GM12891 (cell line): ENCODE measurements at places on chromosomes 7 and 10.

DNA sequence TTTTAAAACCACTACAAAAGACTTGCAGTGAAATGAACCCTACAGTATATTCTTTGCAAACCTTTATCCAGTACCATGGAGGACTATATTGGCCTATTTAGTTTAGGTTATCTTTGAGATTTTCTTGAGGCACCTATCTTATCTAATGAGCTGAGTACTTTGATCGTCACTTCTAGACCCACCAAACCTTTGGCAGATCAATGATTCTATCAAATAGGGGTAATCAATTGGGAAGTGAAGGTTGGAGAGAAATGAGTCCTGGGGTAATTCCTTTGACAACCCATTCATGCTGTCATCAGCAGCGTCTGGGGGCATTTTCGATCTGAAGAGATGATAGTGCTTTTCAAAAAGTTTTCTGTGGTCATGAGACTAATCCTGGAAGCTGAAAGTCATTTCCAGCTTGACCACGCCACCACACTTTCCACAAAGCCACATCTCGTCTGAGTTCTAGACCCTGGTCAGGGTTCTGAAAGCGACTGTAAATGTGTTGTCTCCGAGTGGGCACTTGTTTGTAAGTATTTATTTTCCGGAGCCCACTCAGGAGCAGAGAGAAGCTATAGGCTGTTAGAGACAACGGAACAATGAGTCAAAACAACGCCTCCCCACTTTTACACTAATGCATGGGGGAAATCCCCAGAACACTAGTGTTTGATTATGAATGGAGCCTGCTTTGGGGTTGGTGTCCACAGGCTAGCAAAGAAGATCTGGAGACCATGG lies 4.8 kb downstream of the EGR2 start:
- peak; percentile 41 for DNase-seq

DNA sequence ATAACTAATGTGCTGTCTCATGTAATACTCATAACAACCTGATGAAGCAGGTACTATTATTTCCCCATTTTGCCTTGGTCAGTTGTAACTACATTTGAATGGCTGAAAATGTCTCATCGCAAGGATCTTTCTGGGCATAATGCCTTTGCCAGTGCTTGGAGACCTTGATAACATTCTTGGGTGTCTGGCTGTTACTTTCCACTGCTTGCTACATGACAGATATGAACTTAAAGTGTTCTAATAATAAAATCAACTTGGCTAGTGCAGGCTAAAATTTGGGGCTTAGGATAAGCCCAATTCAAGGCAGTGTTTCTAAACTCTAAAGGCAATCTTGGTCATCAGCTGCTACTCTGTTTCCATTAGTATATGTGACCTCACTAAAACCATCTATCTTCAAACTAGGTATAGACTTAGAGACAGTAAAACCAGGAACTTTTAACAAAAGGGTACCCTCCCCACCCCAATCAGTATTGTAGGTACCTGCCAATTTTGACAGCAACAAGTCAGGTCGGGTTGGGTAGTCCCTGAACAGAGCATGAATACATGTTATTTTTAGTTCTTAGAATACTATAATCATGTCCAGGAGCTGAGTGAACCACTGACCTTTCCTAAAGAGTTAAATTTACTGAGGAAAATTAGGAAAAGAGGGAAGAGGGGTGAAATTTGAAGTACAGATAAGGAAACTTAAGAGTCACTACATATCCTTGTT lies 68.2 kb upstream of the AHR start:
- DNase-seq, result no peak

GRCh38 chr10:84948644-84949043 lies 620.3 kb downstream of the CCSER2 start:
- DNase-seq, result no peak

DNA sequence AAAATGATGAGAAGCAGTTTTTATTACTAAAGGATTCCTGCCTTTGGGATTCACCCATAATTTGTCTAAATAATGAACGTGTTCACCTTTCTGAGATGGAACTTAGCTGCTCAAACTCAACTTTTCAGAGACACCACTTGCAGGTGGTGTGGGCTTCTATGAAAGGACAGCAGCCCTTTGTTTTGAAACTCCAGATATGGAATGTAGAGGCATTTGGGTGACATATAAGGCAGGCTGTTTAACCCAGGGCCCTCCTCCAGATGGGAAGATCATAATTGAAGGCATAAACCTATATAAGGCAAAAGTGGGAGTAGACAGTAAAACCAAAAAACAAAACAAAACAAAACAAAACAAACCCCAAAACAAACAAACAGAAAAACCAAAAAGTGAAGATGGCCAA lies 11.9 kb upstream of the HUS1 start:
- no peak for DNase-seq

DNA sequence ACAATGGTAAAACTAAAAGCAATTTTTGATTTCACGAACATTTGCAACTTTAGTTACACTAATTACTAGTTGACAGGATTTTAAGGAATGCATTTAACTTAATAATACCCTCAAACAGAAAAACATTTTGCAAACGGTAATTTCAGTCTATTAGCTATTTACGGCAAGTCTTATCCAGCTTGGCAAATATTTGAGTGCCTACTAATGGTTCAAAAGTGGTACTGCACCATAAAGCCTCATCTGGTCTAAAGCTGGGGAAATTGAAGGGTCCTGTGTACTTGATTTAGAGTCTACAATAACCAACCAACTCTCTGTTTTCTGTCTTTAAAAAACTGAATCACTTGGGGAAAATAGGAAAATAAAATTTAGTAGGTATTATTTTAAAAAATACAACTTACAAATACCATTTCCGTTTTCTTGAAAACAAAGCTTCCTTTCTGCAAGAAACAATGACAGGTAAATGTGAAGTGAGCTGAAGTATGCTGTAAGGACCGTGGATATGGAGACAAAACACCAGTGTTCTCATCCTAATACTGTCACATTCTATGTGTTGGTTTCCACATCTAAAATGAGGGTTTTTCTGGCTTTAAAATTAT lies 142.3 kb downstream of the VPS50 start:
- DNase-seq, result no peak

DNA sequence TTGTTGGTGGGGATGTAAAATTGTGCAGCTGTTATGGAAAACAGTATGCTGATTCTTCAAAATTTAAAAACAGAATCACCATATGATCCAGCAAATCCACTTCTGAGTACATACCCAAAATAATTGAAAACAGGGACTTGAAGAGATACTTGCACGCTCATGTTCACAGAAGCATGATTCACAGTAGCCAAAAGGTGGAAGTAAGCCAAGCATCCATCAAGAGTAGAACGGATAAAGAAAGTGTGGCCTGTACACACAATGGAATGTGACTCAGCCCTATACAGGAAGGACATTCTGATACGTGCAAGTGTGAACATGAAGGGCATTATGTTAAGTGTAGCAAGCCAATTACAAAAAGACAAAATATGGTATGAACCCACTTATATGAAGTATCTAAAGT lies 696.7 kb upstream of the CELF2 start:
- no peak for DNase-seq

- no peak for DNase-seq
Measured at GRCh38 chr10:90937645-90938258, 16.9 kb upstream of the ANKRD1 start.

DNA sequence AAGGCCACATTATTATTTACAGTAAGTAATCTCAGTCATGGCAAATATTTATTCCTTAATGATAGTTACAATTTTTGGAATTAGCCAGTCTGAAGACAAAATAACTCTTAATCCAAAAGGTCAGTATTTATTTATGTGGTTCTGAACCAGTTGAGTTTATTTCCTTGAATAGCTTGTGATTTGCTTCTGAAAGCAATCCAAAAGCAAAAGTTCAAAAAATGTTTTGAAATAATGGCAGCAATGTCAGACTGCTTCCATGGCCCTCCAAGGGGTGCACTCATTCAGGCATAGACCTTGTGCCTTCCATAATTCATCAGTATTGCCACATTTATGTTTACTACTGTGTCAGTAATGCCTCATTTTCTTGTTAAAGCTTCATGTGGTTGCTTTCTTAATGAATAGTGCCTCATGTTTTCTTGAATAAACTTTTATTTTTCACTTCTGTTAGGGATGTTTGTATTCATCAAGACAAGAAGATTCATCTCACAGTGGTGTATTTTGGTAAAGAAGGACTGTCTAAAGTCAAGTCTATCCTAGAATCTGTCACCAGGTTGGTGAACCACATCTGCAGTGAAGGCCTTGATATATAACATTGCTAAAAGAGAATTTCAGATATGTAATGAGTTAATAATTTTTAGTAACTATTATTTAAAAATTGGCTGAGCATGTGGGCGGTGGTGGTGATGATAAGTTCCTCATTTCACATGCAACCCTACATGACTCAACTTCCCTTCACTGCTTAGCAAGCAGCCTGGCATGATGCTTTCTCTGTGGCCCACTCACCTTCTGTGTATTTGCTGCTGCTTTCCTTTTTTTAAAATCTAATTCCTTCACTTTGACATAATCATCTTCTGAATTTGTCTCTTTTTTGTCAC lies 22.0 kb downstream of the CSGALNACT2 start:
- DNase-seq, result no peak

- DNase-seq, result no peak
Measured at GRCh38 chr7:29000717-29001076, 42.6 kb upstream of the TRIL start.

DNA sequence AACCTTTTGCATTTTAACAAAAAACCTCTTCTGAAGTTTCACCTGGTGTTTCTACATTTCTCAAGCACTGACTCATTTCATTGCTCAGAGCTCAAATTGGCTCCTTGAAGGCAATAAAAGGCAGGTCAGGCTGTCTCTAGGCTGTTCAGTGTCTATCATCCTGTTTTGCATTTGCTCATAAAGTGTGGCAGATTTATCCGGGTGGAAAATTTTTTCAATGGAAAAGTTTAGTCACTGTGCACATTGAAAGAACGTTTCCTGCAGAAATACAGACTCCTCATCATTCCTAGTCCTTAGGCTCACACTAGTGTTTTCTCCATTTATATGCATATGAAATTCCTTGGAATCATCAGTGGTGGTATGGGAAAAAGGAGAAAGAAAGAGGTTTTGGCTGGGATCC lies 114.2 kb upstream of the DGKB start:
- no peak for DNase-seq

DNA sequence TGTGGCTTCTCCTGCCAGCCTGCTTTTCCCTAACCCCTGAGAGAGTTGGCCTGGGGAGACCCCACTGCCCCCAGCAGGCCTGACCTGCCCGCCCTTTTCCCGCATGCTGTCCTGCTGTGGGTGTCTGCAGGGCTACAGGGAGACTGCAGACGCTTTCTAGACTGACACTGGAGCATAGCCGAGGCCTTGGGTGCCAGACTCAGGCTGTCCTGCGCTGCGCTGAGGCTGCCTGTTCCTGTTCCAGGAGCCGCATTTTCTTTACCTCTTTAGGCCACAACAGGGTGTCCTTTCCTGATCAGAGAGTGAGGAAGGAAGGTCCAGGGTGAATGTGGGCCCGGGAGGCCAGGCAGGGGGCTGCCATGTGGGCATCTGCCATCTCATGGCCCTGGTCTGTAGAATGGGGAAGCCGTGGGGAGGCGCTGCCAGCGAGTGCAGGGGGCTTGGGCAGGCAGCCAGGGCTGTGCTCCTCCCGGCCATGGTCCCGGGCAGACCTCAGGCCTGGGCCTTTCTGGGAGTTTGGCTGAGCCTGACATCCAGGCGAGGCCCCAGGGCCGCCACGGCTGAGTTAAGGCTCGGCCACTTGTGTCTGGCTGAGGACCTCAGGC lies 3.6 kb downstream of the PWWP2B start:
- DNase-seq, result no peak
